ENCODE measurements at places on chromosomes 4 and X. TPM values are rescaled to one million over a fixed set of nuclear protein-coding genes. Genes with fewer than 3 reads are reported as not detected.

The PNMA5 gene
- not detected for total RNA-seq

The MEPE gene
- not detected for total RNA-seq

The SLC38A5 gene
- total RNA-seq: 12.2 TPM

The HPGDS gene
- not detected for total RNA-seq

The PDS5A gene
- 33.5 TPM for total RNA-seq

The BEX5 gene
- not detected for total RNA-seq

The PPARGC1A gene
- total RNA-seq: under 0.01 TPM

- no peak for DNase-seq
- H3K36me3 ChIP-seq: peaks cover 2% of the 10 kb centered on the region
- H3K27ac ChIP-seq: no peak overlapping the region
Measured at GRCh38 chr4:56424176-56424575, 11.2 kb downstream of the PPAT start.

- no peaks in the 10 kb centered on the region for H3K27me3 ChIP-seq
- H3K36me3 ChIP-seq: no peaks in the 10 kb centered on the region
- no peak for DNase-seq
- no peak overlapping the region for H3K4me3 ChIP-seq
Measured at GRCh38 chr4:121599049-121599448, 97.7 kb downstream of the ANXA5 start.

GRCh38 chr4:166972071-166972470, 262.2 kb downstream of the SPOCK3 start:
- no peaks in the 10 kb centered on the region for H3K4me1 ChIP-seq
- no peak overlapping the region for H3K27ac ChIP-seq
- H3K4me3 ChIP-seq: no peak overlapping the region
- no peaks in the 10 kb centered on the region for H3K27me3 ChIP-seq
- H3K36me3 ChIP-seq: no peaks in the 10 kb centered on the region

- H3K27ac ChIP-seq: no peak overlapping the region
- 0 out of 2 replicates have a peak, but pooled peaks cover 2% of the 10 kb centered on the region for H3K27me3 ChIP-seq
- DNase-seq: no peak
- H3K36me3 ChIP-seq: no peaks in the 10 kb centered on the region
- H3K4me3 ChIP-seq: no peak overlapping the region
Measured at GRCh38 chr4:145613566-145614232, 5.5 kb upstream of the MMAA start.

DNA sequence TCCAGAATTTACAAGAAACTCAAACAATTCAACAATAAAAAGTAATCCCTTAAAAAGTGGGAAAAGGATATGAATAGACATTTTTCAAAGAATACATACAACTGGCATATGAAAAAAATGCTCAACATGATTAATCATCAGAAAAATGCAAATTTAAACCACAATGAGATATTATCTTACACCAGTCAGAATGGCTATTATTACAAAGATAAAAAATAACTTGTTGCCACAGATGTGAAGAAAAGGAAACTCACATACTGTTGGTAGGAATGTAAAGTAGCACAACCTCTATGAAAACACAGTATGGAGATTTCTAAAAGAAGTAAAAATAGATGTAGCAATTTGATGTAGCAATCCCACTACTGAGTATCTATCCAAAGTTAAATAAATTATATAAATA, 65.1 kb upstream of the DIAPH2 start:
- H3K27me3 ChIP-seq: no peaks in the 10 kb centered on the region
- DNase-seq: peak; percentile 2
- no peak overlapping the region for H3K27ac ChIP-seq
- no peaks in the 10 kb centered on the region for H3K4me1 ChIP-seq
- H3K36me3 ChIP-seq: no peaks in the 10 kb centered on the region

DNA sequence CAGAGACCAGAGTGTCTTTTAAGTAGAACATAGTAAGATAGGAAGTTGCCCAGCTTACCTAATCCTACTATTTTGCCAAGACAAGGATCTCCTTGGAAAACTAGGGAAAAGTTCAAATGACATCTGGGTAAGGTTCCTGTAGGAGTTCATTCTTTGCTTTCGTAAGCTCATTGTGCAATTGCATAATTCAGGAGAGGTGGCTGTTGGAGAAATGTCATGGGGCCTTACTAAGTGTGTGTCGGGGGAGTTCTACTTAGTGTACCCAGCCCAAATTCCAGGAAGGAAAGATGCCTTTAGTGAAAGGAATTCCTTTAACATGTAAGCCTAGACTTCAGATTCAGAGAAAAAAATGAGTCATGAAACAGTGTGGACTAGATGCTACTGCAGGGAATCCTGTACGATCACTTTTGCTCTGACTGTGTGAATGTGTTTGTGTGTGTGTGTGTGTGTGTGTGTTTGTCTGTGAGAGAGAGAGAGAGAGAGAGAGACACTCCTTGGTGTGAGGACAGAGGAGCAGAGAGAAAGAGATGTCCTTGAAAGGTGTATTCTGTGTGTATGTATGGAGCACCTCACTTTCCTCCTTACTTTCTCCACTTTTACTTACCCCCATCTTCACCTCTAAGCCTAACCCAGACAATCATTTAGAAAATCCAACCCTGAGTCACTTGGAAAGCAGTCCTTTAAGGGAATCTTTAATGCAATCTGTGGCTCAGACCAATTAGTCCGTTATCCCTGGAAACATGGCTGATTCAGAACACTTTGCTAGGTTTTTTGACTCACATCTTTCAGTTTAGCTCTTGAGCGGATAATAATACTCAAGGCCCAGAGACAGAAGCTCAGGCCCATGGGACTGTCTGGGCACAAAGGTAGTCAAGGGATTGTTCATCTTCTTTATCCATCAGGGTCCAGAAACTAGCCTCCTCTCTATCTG, 114.5 kb upstream of the ACSL4 start:
- H3K27me3 ChIP-seq: no peaks in the 10 kb centered on the region
- peaks cover 11% of the 10 kb centered on the region for H3K4me1 ChIP-seq
- peak overlapping the region; percentile 87 for H3K27ac ChIP-seq
- peak; percentile 90 for DNase-seq
- H3K36me3 ChIP-seq: no peaks in the 10 kb centered on the region

GRCh38 chr4:94680176-94680862, 77.4 kb upstream of the BMPR1B start:
- H3K4me1 ChIP-seq: peaks cover 2% of the 10 kb centered on the region
- H3K27me3 ChIP-seq: no peaks in the 10 kb centered on the region
- H3K27ac ChIP-seq: no peak overlapping the region
- DNase-seq: no peak
- no peaks in the 10 kb centered on the region for H3K36me3 ChIP-seq

Data from IMR-90 (cell line).